ENCODE measurements at places on chromosomes 6 and 20.

DNA sequence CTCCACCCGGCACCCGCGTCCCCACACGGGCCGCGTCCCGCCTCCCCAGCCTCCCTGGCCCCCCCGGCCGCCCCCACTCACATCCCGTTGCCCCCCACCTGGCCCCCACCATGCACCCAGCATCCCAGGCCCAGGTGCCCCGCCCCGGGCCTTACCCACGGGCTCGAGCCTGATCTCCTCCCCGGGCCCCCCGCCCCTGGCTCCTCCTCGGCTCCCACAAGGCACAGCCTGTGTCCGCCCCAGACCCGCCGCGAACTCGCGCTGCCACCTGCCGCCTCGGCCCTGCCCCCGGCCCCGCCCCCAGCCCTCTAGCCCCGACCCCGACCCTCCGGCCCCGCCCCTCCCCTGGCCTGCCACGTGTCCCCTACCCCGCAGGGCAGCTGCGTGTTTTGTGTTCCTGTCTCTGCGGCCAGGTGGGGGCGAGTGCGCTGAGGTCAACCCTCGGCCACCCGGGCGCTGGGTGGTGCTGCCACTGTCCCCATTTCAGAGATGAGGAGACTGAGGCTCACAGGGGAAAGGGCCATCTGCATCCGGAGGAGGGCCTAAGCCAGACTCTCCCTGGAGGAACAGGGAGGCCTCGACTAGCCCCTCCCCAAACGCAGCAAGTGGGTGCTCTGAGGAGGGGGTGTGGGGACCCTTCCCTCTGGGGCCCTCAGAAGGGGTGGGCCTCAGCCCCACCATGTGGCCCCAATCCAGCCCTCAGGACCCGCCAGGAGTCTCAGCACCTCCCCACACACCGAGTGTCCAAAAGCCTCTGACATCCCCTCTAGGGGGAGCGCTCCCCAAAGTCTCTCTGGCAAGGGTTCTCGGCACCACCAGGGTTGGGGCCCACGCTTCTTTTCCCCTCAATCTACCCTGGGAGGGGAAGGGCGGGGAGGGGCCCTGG is 99.8 kb downstream of the TAF4 start:
- no peak for DNase-seq

DNA sequence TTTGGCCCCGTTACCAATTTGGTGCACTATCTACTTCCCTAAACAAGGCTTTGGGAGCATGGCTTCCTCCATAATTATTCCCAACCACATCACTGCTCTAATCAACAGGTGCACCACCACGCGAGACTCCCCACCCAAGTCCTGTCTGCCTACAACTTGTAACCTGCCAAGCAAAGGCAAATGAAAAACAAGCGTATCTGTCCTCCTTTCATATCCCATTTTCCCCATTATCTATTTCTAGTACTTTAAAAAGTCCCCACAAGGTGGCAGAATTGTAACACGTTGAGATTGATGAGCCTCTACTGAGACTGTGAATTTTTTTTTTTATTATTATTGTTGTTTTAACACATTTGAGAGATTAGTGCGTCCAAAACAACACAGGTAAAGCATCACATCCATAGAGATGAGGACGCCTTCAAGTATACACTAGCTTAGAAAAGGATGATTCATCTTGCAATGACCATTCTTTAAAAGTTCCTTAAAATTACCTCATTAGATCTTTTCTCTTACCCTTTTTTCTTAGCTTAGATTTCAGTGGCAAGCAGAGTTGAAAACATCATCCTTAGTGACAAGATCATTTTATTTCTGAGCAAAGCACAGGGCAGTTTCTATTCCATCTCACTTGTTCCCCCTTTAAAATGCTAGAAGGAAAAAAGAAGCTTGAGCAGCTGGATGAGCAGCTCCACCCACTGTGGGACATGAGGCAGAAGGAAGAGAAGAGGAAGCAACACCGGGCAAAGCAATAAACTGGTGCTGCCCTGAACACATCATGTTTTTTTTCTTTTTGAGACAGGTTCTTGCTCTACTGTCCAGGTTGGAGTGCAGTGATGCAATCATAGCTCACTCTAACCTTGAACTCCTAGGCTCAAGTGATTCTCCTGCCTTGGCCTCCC is 210.8 kb downstream of the ARHGAP18 start:
- peak; percentile 37 for DNase-seq

DNA sequence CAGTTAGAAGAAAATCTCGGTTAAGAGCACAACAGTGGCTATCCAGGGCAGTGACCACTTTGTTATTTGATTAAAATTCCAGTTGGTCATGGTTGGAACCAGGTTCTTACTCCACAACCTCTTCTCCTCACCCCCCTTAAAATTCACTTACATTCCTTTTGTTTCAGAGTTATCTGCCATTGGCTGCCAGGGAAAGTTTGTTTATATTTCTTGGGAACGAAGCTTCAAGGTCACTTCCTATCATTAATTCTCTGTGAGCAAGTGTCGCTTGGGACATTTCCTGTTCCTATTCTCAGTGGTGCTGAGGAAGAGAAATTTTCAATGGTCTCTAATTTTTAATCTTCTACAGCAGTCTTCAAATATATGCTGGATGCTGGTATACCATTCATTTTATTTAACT is 121.1 kb upstream of the COL21A1 start:
- DNase-seq, result no peak

- no peak for DNase-seq
Observed at GRCh38 chr6:140784573-140784972, 1348.2 kb upstream of the GJE1 start.

DNA sequence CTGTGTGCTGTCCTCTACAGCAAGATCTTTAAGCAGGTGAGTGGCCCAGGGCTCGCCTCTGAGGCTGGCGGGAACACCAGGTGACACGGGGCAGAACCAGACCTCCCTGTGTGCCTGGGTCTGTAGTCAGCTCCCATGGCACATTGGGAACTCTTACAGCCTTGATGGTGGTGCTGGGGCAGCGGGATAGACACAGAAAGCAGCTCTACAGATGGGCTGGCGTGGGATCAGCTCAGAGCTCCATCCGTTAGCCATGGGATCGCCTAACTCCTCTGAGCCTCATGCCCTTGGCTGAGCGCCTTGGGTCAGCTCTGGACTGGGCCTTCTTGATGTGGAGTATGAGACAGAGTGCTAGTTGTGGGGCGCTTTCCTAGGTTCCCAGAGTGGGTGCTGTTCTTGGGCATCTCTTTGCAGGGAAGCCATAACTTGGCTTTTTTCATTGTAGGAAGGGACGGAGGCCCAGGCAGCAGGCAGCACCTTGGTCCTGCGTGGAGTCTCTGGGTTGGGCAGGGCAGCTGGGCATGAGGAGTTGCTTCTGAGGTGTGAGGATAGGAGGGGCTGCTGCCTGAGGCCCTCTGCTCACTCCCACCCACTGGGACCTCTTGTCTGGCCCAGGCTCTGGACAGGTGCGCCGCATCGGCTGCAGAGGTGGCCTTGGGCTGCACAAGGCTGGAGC is 51.3 kb downstream of the EFCAB8 start:
- no peak for DNase-seq

- DNase-seq, result no peak
Observed at GRCh38 chr6:150876598-150876997, 11.1 kb downstream of the MTHFD1L start.

DNA sequence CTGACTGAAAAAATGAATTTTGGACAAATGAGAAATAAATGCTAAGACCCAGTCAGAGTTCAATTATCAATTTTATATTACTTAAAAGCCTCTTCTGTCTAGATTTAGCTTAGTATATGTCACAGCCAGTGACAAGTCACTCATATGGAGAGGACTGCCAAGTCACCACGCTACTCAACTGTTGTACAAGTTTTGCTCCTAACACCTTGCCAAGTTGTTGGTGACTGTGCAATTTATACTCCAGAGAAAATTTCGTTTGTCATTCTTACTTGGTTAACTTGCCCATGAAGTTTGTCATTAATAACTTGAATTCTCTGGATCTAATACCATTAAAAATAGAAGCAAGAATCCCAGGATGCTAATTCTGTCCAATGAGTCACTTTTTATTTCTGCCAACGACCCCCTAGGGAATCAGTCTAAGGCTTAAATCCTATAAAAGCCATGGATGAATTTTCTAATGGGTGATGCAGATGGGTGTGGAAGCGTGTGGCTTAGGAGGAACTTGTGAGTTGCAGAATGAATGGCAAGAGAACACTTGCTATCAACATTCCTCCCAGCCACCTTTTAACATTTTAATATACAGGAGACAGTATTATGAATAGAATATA is 30.4 kb upstream of the FBXO30 start:
- no peak for DNase-seq

GRCh38 chr20:60204601-60205000 is 246.4 kb downstream of the CDH26 start:
- no peak for DNase-seq

DNA sequence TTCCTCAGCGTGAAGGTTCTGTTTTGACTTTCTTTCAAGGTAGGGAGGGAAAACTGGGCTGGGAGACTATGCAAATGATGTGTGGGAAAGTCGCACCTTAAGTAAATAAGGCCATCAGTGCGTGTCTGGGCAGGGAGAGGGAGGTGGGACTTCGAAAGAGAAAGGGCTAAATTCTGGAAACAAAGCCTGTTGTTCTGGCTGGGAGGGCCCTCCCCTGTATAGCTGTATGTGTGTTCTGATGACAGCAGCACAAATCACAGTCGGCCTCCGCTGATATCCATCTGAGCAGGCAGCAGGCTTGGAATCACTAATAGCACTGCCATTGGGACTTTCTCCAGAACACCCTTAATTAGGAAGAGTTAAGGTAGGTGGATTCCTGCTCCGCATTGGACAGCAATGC is 19.2 kb downstream of the JAG1 start:
- DNase-seq, result no peak

DNA sequence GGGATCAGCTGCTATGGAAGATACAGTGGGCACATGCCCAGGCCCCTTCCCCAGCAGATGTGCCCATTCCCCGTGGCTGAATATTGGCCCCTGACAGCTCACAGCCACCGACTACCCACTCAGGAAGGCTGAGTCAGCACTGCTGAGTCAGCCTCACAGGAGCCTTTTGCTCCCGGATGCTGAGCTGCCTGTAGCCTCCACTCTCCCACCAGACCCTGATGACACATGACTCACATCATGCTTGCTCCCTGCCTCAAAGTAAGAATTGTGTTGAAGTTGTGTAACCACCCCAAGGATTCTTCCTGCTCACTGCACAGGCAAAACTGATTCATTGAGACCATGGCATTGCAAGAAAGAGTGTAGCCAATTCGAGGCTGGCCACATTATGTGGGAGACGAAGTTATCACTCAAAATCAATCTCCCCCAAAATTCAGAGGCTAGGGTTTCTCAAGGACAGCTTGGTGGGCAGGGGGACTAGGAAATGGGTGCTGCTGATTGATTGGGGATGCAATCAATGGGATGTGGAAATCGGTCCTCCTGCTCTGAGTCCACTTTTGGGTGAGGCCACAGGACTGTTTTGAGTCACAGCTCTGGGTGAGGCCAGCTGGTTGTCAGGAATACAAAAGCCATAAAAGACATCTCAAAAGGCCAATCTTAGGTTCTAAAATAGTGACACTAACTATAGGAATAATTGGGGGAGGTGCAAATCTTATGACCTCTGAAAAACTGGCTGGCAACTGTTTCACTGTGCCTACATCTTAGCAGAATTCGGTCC is 556.6 kb upstream of the CDH4 start:
- peak; percentile 23 for DNase-seq

DNA sequence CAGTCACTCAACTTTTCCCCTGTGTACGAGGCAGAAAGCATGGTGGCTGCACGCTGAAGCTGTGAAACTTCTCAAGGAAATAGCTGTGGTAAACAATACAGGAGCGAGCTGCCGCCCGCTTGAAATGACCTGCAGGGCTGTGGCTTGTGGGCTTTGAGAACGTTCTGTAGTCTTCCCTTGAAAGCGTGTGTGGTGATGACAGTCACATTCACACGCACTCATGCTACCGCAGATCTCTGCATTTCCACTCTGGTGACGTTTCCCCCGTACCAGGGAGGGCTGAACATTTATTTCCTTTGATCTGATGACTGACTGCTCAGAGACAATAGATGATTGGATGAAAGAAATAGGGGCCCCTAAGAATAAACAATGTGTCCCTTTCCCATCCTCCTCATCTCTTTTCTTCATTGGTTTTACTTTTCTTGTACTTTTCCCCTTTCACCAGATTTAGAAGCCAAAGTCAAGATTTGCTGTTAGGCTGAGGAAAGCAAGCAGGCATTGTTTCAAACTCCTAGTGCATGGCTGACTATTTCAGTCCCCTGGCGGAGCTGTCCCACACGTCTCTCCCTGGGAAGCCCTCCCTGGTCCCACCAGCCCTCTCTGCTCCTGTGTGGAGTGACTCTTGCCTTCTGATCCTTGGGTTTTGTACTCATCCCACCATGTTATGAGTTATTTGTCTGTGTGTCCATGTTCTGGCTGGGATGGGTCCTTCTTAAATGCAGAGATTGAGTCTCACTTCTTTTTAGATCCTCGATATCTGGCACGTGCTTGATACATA is 3.9 kb downstream of the SYTL3 start:
- DNase-seq, result peak; percentile 98

- no peak for DNase-seq
Observed at GRCh38 chr6:28565823-28566526, 40.3 kb downstream of the GPX5 start.

DNA sequence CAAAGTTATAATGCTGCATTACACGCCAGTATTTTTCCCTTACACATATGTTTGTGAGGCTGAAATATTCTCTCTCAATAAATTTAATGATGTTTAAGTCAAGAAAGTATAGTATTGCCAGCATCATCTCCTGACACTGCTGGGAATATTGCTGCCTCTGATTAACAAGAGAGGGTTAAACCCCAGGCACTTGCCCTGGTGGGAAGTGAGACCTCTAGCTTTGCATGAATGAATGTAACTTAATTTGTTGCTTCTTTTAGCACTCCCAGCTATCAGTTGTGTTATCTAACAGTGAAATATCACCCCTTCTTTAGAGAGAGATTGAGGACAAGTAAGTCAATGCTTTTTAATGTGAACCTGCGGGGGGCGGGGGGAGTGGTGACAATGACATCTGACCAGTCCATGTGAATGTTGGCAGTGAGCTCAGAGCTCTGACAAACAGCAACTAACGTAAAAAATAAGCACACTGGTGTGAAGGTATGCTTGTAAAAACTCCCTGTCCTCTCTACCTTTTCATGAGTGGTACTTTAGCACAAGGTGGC is 9.8 kb downstream of the FOXA2 start:
- no peak for DNase-seq

DNA sequence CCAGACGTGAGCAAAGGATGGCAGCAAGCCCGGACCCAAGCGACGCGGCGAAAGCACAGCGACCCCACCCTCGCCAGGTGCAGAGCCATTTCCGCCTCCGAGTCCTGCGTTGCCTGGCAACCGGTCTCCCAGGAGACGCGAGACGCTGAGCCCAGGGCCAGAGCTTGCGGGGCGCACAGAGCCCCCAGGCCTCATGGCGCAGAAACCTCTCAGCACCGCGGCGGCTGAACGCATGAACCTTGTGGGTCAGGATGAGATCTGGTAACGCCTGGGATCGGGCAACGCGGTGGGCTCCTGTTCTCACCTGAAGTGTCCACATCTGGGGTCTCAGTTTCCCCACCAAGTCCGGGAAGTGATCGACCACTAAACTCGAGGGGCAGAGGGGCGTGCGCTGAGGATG is 77.7 kb downstream of the ANKRD60 start:
- no peak for DNase-seq

GRCh38 chr6:169845426-169846285 is 94.2 kb downstream of the ERMARD start:
- no peak for DNase-seq

Measured in Jurkat, Clone E6-1 (cell line).